ENCODE measurements at places on chromosomes 13 and 19.

- no peak for DNase-seq
Measured at GRCh38 chr13:27797228-27797624, 4.9 kb downstream of the GSX1 start.

DNA sequence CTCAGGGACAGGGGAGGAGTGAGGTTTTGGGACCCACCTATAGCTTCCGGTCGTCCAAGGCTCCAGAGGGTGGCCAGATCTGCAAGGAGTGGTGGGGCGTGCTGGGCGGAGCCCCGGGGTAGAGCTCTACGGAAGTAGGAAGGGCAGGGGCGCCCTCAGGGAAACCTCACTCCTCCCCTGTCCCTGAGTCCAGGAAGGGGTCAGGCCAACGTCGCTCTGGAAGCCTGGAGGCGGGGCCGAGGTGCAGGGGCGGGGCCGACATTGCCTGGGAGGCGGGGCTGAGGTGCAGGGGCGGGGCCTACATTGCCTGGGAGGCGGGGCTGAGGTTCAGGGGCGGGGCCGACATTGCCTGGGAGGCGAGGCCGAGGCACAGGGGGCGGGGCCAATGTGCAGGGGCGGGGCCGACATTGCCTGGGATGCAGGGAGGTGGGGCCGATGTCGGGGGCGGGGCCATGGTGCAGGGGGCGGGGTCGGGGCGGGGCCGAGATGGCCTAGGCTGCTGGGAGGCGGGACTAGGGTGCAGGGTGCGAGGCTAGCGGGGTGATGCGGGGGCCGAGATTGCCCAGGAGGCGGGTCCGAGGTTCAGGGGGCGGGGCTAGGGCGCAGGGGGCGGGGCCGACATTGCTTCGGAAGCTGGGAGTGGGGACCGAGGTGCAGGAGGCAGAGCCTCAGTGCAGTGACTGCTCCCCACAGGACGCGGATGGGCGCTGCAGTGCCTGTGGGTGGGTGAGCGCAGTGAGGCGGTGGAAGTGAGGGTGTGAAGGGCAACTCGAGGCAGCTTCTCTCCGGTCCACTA is 4.9 kb upstream of the PALM start:
- DNase-seq, result peak; percentile 46

- no peak for DNase-seq
Measured at GRCh38 chr13:31367410-31367809, 167.6 kb downstream of the B3GLCT start.

GRCh38 chr13:78680115-78680561 is 21.2 kb upstream of the OBI1 start:
- no peak for DNase-seq

GRCh38 chr19:10230861-10231611 is at the start of gene S1PR2:
S1PR2 (minus strand) TSS chr19:10231331; CDS start chr19:10224905, 6,426 bp downstream.
- DNase-seq, result peak; percentile 38

GRCh38 chr13:60000081-60000480 is 163.6 kb downstream of the DIAPH3 start:
- no peak for DNase-seq

Measured in stimulated activated CD8-positive, alpha-beta memory T cell treated with anti-CD3 and anti-CD28 coated beads, Interleukin-7, amount 100 ng/mL, for 24 hours (primary cell).